Activated T-helper 17 cell treated with anti-CD3 and anti-CD28 coated beads, Interleukin-2, amount 50 U/mL, for 72 hours (primary cell): ENCODE measurements at places on chromosomes 6 and 20. TPM values are rescaled to one million over a fixed set of nuclear protein-coding genes. Genes with fewer than 3 reads are reported as not detected.

Gene PNLDC1
- 0.74 TPM for total RNA-seq

DNA sequence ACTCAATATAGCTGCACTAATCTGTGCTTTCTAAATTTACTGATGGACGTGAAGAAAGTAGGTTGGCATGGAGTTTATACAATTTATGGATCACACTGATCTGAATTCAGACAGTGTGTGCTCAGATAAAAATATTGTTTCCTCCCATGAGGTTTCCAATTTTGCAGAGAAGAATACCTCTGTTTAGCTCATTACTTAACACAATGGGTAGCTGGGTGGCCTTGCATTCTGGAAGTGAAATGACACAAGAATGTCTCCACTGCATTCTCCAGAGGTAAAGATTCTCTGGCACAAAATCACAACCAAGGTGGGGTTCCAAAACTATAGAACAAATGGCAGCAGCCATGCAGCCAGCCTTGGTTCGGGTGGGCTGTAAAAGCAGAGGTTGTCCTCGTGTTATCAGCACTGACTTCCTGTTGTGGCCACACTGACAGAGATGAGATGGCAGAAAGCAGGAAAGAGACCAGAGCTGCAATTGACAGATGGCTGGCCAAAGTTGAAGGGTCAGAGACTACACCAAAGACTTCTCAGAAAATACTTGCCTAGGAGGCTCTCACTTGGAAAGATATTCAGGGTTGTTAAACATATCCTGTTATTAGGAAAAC, 50.2 kb downstream of the HDAC2 start:
- ATAC-seq, result no peak

DNA sequence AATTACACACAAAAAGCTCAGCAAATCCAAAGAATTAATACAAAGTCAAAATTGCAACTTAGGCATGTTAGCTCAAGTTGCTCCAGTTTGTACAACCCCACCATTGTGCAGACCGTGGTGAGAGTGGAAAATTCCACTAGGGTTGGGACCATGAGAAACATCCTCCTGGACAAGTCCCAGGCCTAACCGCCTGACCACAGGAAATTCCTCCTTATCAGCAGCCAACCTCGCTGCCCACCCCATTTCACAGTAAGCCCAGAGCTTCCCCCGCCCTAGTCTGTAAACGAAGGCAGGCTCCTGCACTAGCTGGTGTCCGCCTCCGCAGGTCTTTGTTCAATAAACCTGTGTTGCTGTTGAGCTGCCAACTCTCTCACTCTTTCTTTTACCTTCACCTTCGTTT, 1023.3 kb downstream of the EYS start:
- ATAC-seq, result no peak

DNA sequence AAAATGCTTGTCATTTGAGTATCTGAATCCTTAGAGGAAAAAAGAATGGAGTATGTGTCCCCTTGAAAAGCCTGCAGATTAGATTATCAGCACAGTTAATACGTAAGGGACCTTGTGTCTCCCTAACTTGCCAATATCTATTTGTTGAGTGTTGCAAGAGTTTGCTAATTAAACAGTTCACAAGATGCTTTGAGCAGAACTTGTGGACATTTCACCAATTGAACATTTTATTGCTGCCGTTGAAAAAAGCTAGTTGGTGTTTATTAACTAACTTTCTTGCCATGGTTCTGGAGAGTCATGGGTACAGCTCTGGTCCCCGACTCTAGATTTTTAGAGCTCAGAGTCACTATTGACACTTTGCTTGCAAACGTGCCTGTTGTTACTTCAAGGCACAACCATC, 30.6 kb upstream of the PRDM1 start:
- ATAC-seq, result no peak

Gene JPH2
- total RNA-seq, result 0.09 TPM

DNA sequence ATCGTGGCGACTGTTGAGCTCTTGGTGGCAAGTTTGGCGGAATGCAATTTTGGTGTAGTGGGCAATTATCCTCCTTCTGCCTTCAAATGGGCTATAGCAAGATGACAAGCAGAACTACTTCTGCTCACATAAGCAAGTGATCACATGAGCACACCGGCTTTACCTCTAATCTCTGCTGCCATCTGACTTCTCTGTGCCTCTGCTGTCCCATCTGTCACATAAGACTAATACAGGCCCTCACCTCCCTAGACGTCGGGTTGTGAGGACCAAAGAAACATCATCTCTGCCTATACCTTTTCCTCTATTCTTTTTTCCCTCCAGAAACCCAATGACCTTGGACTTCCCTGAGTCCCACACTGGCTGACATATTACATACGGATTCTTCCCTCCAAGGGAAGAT, 13.3 kb upstream of the WTAP start:
- no peak for ATAC-seq

- no peak for ATAC-seq
Measured at GRCh38 chr6:83354747-83355146, 76.1 kb downstream of the ME1 start.

DNA sequence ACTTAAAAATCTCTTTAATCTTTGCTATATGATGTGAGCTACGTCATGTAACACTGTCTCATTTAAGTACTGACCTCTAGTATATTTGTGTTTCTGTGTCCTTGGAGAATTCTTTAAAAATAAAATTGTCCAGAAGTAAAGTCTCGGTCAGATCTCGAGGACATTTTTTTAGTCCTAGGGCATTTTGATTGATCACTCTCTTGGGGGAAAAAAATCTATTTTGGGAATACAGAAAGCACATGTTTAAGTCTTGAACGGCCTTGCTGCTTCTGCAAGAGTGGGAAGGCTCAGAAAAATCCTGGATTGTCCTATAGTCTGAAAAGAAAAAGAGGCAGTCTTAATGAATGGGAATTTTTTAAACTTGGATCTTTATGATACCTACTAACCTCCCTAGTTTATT, 234.3 kb downstream of the UTRN start:
- ATAC-seq, result no peak

Gene HM13
- 129 TPM for total RNA-seq

DNA sequence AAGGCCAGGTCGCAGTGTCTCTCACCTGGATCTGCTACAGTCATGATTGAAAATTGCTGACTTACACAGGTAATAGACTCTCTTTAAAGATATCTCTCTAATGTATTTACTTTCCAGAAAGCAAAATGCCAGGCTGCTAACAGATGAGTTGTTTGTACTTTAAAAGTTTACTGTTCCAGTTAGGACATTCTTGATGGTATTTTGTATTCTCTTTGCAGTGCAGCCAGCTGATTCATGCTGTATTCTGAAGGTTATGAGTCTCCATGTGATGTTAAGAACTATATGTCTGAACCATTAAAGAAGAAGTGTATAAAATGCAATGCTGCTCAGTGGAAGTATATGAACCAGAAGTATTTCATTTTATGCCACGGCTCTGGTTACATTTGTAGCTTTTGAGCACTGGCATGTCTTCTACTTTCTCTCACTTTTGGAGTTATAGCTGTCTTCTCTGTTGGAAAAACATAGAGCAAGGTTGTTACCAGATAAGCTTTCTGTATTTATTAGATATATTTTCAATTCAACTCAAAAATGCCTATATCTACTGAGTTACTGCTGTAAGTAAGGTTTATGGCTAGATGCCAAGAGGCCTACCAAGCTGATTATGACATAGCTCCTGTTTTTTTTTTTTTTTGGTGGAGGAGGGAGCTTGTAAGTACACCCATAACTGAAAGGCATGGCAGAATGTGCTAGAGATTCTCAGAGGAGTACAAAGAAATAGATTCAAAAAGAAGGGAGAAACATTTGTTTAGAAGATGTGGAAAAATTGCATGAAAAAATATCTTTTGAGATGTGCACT, 130.5 kb upstream of the MAN1A1 start:
- no peak for ATAC-seq

Gene RNF217
- 1.7 TPM for total RNA-seq
